ENCODE measurements at places on chromosomes 1 and 21. TPM values are rescaled to one million over a fixed set of nuclear protein-coding genes. Genes with fewer than 3 reads are reported as not detected.

DNA sequence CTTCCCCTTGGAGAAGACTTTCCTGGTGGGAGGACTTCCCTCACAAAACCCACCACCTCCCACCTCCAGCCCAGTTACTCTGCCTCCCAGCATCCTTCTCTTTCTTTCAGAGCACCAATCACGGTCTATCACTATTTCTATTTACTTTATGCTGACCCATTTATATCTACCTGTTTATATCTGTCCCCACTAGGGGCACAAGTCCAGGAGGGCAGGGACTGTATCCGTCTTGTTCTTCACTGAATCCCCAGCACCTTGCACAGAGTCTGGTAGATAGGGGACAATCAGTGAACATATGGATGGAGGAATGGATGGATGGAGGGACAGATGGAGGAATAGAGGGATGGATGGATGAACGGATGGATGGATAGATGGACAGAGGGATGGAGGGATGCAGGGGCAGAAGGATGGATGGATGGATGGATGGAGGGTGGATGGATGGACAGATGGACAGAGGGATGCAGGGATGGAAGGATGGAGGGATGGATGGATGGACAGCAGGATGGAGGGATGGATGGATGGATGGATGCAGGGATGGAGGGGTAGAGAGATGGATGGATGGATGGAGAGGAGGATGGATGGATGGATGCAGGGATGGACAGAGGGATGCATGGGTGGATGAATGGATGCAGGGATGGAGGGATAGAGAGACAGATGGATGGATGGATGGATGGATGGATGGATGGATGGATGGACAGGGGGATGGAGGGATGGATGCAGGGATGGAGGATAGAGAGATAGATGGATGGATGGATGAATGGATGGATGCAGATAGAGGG is 5.5 kb downstream of the C1QB start:
- H3K36me3 ChIP-seq = no peaks in the 10 kb centered on the region
- no peak overlapping the region for H3K4me3 ChIP-seq
- no peaks in the 10 kb centered on the region for H3K4me1 ChIP-seq
- no peak overlapping the region for H3K27ac ChIP-seq

DNA sequence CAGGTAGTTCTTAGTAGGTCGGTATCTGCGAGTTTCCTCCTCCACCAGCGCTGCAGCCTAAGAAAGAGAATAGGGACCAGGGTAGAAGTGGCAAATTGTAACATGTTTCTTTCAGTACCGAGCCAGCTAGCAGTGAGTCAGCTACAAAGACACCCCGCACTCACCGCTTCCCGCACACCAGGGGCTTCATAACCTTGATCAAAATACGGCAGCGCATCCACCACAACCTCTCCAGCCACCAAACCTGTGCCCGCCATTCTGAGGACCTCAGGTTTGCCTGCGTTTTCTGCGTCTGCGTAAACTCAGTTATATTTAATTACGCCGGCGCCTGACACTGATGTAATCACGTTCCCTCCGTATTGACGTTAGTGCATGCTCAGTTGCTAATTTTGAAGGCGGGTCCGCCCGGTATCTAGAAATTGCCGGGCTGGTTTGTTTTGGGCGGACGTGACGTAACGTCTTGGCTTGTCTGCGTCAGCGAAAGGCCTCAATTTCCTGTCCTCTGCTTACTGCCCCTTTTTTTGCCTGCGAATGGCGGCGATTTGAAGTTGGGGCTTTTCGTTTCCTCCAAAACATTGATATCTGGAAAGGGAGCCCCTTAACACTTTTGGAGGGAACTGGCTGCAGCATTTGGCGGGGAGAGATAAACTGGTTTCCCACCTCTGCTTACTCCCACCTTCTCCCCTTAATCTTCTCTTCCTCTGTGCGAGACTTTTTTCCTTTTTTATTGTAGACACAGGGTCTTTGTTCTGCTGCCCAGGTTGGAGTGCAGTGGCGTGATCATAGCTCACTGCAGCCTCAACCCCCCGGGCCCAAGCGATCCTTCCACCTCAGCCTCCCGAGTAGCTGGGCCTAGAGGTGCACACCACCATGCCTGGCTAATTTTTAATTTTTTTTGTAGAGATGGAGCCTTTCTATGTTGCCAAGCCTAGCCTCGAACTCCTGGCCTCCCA is at the start of gene BCAS2:
Gene BCAS2 (minus strand): TSS at position 281 of the 953 bp plus-strand sequence. CDS start 24 bp downstream, at position 257.
- H3K27ac ChIP-seq = peak within 1 kb of the TSS; percentile 92

The DDI2 gene
- 53.1 TPM for total RNA-seq

GRCh38 chr1:22670352-22670975 is 17.4 kb downstream of the C1QB start:
- no peak overlapping the region for H3K4me3 ChIP-seq
- no peak overlapping the region for H3K27ac ChIP-seq
- no peaks in the 10 kb centered on the region for H3K4me1 ChIP-seq
- no peak for DNase-seq

DNA sequence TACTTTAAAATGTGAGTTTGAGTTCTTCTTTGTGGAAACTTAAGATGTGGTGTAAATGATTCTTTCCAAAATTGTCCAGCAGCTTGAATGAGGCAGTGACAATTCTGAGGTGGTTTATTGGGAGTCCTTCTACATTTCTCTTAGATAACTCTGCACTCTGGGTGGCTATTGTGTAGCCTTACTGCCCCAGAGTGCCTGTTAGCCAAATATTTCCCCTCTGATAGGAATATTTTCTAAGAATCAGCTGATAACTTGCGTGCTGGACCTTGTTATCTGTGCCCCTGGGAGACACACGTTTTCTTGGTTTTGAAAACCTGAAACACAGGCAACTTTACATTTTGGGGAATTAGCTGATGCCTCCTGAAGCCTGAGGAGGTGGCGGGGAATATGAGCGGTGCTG is 91.6 kb downstream of the CD247 start:
- no peaks in the 10 kb centered on the region for H3K36me3 ChIP-seq
- H3K27me3 ChIP-seq = no peaks in the 10 kb centered on the region
- no peak for DNase-seq
- H3K27ac ChIP-seq = no peak overlapping the region
- H3K4me3 ChIP-seq = no peak overlapping the region

DNA sequence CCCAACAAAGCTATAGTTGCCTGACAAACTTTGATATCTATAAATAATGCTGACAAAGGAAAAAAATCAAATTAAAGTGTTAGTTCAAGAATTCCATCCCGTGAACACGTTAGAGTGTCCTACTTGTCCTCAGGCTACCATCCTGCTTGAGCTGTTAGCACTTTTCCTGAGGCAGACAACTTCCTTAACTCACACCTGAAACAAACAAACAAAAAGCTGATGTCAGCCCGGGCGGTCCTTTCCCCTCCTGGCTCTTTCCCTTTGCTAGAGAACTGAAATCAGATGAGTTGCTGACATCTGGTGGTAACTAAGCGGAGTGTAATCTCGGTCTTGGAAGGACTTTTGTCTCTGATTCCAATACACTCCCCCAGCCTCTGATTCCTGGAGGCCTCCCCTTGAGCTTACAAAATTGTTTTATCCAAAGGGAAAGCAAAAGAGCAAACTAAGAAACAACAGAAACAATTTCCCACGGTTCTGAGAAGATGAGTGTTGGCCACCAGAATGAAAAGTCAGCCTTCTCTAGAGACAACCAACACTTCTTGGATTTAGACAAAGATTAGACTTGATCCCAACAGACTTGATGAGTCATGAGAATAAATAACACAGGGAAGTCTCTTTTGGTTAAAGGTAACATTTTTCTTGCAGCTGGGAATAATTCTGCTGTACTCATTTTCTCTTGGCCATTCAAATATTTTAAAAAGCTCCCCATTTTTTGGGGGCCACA is 135.4 kb downstream of the PROX1 start:
- no peak overlapping the region for H3K27ac ChIP-seq
- no peak overlapping the region for H3K4me3 ChIP-seq
- no peaks in the 10 kb centered on the region for H3K4me1 ChIP-seq
- DNase-seq = peak; percentile 19

- no peak overlapping the region for H3K4me3 ChIP-seq
- H3K27me3 ChIP-seq = no peaks in the 10 kb centered on the region
- H3K36me3 ChIP-seq = no peaks in the 10 kb centered on the region
- DNase-seq = no peak
- H3K4me1 ChIP-seq = no peaks in the 10 kb centered on the region
Observed at GRCh38 chr21:22244516-22244915, 1246.3 kb downstream of the NCAM2 start.

DNA sequence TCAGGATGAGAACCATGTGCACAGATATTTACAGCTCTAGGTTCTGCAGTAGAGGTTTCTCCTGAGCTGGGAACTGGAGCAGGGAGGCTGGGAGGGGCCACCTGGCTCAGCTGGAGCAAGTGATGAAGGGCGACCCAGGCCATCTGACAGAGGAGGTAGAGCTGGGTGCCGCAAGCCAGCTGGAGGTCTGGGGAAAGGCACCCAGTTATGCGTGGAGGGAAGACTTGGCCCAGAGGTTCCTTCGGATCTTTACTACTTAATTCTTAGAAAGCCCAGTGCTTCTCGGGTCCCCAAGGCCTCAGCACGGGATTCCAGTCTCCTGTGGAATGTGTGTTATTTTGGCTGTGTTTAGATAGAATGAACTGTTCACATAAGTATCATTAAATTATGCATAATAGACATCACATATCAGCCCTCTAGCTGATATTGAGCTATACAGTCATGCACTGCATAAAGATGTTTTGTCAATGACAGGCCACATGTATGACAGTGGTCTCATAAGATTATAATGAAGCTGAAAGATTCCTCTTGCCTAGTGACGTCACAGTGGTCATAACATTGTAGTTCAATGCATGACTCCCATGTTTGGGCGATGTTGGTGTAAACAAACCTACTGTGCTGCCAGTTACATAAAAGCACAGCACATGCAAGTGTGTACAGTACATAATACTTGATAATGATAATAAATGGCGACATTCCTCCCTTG is 245.1 kb downstream of the RHOU start:
- peak; percentile 4 for DNase-seq
- no peak overlapping the region for H3K27ac ChIP-seq
- no peak overlapping the region for H3K4me3 ChIP-seq
- H3K36me3 ChIP-seq = no peaks in the 10 kb centered on the region

DNA sequence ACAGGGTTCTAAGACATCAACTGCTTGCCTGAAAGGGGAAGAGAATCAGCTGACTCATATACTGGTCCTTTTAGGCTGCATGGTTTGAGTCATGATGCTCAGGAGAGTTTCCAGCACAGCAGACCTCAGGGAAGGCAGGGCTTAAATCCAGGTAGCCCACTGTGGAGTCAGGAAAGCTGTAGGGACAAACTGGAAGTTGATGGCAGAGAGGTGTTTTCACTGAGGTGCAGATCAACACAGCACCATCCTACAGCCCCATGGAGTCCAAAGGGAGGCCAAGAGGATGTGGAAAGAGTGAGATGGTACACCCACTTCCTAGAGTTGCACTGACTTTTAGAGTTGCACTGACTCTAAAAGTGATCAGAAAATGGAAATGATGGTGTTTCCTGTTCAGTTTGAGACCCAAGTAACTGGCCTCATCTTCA is 252.4 kb upstream of the DUSP10 start:
- peaks cover 5% of the 10 kb centered on the region for H3K4me1 ChIP-seq
- no peak for DNase-seq
- no peak overlapping the region for H3K4me3 ChIP-seq
- H3K27me3 ChIP-seq = no peaks in the 10 kb centered on the region

The PRR9 gene
- total RNA-seq = not detected

DNA sequence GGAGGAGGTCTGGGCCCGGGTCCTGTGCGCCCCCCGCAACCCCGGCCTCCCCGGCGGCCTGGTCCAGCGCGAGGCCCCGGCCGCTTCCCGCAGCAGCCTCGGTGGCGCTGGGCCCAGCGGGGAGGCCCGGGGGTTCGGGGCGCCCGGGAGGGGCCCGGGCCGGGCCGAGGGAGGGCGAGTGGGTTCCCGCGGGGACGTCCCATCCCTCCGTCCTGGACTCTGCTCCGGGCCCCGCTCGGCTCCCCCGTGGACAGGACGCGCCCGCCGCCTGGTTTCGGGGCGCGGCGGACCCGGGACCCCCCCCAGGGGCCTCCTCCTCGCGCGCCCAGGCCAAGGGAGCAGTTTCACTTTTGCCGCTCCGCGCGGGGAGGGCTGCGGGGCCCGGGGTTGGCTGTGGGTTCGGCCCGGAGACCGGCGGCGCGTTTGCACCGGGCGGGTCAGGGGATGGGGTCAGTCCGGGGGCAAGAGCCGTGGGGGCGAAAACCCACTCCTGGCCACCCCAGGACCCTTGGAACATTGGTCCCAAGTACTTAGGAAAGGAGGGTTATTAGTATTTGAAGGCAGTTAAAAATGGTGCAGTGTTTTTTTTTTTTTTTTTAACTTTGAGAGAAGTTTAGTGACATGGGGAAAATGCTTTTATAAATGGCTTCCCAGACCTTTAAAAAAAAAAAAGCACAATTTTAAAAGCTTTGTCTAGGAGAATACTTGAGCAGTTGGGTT is 677 bp downstream of the AGPAT3 start:
- no peaks in the 10 kb centered on the region for H3K4me1 ChIP-seq
- H3K36me3 ChIP-seq = no peaks in the 10 kb centered on the region
- H3K27me3 ChIP-seq = no peaks in the 10 kb centered on the region
- peak; percentile 40 for DNase-seq
- H3K27ac ChIP-seq = peak overlapping the region; percentile 85

The LIN28A gene
- not detected for total RNA-seq

The NGF gene
- 10.9 TPM for total RNA-seq

GRCh38 chr1:8711873-8712412 is 105.5 kb downstream of the RERE start:
- H3K27me3 ChIP-seq = no peaks in the 10 kb centered on the region
- peaks cover 3% of the 10 kb centered on the region for H3K4me1 ChIP-seq
- no peak for DNase-seq
- no peaks in the 10 kb centered on the region for H3K36me3 ChIP-seq
- no peak overlapping the region for H3K4me3 ChIP-seq
- peak overlapping the region; percentile 80 for H3K27ac ChIP-seq

DNA sequence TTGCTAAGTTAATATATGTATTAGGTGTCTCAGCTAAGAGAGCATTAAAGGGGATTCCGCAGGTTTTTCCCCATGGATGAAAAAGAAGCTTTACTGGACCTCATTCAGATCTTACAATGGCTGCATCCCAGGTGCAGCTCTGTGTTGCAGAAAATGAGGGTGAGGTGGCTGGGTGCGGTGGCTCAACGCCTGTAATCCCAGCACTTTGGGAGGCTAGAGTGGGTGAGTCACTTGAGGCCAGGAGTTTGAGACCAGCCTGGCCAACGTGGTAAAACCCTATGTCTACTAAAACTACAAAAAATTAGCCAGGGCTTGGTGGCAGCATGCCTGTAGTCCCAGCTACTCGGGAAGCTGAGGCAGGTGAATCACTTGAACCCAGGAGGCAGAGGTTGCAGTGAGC is 58.5 kb upstream of the MORC3 start:
- no peaks in the 10 kb centered on the region for H3K27me3 ChIP-seq
- H3K27ac ChIP-seq = no peak overlapping the region
- no peak overlapping the region for H3K4me3 ChIP-seq
- H3K36me3 ChIP-seq = no peaks in the 10 kb centered on the region
- H3K4me1 ChIP-seq = no peaks in the 10 kb centered on the region
